ENCODE measurements at places on chromosomes 7 and 10.

GRCh38 chr10:102347236-102347828, 48.2 kb upstream of the NFKB2 start:
- DNase-seq: no peak

GRCh38 chr10:48929413-48929990, 10.1 kb downstream of the LRRC18 start:
- no peak for DNase-seq

- DNase-seq: no peak
Measured at GRCh38 chr10:14312014-14312413, 18.7 kb downstream of the FRMD4A start.

GRCh38 chr10:29102636-29103035, 186.2 kb upstream of the LYZL1 start:
- DNase-seq: no peak

DNA sequence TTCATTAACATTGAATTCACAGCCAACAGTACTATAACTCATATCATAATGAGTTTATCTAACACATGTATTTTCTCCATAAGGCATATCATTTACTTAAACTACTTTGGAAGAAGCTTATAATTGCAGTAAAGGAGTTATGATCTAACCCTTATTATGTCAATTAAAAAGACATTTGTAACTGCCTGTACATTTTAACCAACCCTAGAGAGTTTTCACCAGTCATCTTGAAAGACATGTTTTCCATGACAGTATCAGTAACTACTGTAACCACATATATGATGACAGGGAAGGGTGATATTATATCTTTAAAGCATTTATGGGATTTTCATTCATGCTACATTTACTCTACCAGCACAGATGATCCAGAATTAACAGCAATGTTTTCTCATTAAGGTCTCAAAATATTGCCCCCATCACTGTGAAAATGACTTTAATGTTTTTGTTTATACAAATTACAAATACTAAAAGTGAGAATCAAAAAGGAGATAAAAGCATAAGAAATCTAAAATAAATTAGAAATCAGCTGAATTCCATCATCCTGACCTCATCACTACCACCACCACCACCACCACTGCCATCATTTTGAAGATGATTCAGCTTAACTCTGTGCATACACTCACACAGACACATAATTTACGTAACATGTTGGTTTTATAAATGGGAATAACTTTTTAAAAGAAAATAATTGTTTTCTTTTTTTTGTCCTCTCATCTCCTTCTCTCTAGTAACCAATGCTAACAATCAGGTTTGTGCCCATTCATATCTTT, 53.6 kb downstream of the MKLN1 start:
- no peak for DNase-seq

DNA sequence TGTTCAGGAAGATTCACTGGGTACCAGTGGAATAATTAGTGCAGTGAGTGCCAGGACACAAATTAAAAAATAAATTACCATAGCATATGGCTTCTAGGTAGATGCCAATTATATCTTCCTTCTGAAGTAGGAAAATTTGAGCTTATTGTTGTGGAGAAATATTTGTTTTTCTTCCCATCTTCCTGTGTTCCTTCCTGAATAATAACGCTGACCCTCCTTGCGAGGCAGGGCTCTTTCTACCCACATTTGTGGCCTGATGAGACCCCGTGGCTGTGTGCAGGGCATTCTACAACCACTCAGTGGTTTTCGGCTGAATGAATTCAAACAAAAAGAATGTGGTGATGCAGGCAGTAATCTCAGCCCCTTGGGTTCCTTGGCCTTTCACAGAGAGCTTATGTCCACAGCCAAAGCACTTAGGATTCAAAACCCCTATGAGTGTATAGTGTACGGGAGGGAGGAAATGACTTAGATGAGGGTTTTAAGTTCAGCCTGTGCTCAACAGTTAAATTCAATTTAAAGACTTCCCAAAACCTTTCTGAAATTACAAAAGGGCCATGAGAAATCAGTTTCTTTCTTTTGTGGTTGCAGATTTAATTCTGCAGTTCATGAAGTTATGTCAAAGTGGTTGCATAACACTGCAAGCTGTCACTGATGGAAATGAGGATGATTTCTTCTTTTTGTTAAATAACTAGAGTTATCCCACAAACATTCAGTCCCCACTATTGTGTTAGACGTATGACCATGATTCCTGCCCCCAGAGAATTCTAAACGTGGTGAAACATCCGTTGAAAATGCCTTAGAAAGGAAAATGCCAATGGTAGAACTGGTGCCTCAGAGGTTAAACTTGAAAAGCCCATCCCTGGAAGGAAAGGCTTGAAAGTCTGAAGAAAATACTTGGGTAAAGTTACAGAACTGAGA, 255.3 kb downstream of the FZD1 start:
- no peak for DNase-seq

GRCh38 chr10:120713573-120714205, 137.5 kb upstream of the WDR11 start:
- no peak for DNase-seq

GRCh38 chr10:85915245-85915846, 451.2 kb downstream of the GRID1 start:
- DNase-seq: no peak

All from activated CD4-positive, alpha-beta T cell treated with anti-CD3 and anti-CD28 coated beads, Interleukin-2, amount 50 U/mL, for 4 hours (primary cell).